HFFc6 (cell line): ENCODE measurements at places on chromosomes 2 and 18.

GRCh38 chr2:151361674-151362370 lies 4.4 kb downstream of the TNFAIP6 start:
- H3K36me3 ChIP-seq: no peaks in the 10 kb centered on the region; the same call in 1 of the 2 replicates
- H3K27me3 ChIP-seq: no peaks in the 10 kb centered on the region
- H3K4me3 ChIP-seq: no peak overlapping the region
- peak overlapping the region; percentile 54 for H3K27ac ChIP-seq
- peak; percentile 51 for DNase-seq

DNA sequence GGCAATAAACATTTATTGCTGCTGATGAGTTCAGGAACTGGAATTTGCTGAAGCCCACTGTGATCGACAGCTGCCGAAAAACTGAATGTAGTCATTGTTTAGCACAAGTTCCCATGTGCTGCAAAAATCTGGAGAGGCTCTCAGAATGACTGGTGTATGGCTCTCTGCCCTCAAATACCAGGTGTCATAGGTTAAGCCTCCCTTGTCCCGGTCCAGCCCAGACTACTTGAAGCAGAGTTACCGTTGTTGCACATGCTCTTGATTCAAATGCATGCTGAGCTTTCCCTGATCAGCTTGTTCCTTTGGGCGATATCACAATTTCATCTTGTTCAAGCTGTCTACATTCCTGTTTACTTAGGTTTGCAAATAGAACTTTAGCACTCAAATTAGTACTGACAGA lies 625.2 kb downstream of the CPS1 start:
- H3K27me3 ChIP-seq: no peaks in the 10 kb centered on the region
- H3K27ac ChIP-seq: no peak overlapping the region
- H3K4me1 ChIP-seq: no peaks in the 10 kb centered on the region
- no peaks in the 10 kb centered on the region for H3K36me3 ChIP-seq

DNA sequence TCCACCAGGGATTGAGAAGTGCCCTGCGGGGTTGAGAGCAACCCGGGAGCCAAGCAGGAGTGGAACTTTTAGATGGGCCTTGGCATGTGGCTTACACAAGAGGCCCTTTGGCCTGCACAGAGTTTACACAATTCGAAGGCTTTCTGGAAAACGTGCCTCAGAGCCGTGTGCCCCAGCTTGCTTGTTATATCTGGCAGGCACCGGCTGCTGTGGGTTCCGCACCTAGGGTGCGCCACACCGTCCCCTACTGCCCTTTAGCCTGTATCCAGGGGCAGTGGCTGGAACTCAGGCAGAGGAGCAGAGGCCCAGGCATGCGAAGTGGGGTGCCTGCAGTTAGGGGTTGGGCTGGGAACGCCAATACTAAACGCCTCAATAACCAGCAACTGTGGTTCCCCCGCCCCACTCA lies 32.9 kb upstream of the EDAR start:
- H3K4me1 ChIP-seq: peaks cover 13% of the 10 kb centered on the region
- peaks cover 44% of the 10 kb centered on the region for H3K27me3 ChIP-seq
- DNase-seq: no peak
- no peaks in the 10 kb centered on the region for H3K36me3 ChIP-seq

DNA sequence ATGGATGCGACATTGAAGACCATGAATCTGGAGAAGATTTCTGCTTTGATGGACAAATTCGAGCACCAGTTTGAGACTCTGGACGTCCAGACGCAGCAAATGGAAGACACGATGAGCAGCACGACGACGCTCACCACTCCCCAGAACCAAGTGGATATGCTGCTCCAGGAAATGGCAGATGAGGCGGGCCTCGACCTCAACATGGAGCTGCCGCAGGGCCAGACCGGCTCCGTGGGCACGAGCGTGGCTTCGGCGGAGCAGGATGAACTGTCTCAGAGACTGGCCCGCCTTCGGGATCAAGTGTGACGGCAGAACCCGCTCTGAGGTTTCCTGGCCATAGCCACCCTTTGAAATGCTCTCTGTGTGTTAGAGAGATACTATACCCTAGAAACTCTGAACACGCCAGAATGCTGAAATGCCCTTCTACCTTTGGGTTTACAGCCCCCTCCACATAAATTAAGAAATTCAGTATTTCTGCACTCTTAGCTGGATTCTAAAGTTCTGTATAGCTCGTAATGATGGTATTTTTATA lies 659 bp downstream of the CHMP1B start:
- H3K4me1 ChIP-seq: peaks cover 49% of the 10 kb centered on the region
- peak overlapping the region; percentile 100 for H3K4me3 ChIP-seq
- peaks cover 7% of the 10 kb centered on the region for H3K36me3 ChIP-seq

- H3K4me1 ChIP-seq: peaks cover 12% of the 10 kb centered on the region; the same call in 1 of the 2 replicates
- DNase-seq: no peak
- no peak overlapping the region for H3K4me3 ChIP-seq
- no peaks in the 10 kb centered on the region; the same call in 1 of the 2 replicates for H3K27me3 ChIP-seq
- H3K27ac ChIP-seq: no peak overlapping the region
- no peaks in the 10 kb centered on the region for H3K36me3 ChIP-seq
Observed at GRCh38 chr2:132849118-132849517, 179.1 kb upstream of the LYPD1 start.

GRCh38 chr2:193561054-193561453 lies 1366.3 kb upstream of the TMEFF2 start:
- H3K4me3 ChIP-seq: no peak overlapping the region
- no peaks in the 10 kb centered on the region for H3K27me3 ChIP-seq
- no peak overlapping the region for H3K27ac ChIP-seq
- DNase-seq: no peak
- H3K4me1 ChIP-seq: no peaks in the 10 kb centered on the region
- H3K36me3 ChIP-seq: no peaks in the 10 kb centered on the region; the same call in 1 of the 2 replicates

- H3K4me3 ChIP-seq: no peak overlapping the region
- no peak for DNase-seq
- H3K27ac ChIP-seq: no peak overlapping the region
- H3K4me1 ChIP-seq: no peaks in the 10 kb centered on the region
- H3K36me3 ChIP-seq: peaks cover 7% of the 10 kb centered on the region
Observed at GRCh38 chr2:63569740-63570139, 18.5 kb downstream of the WDPCP start.

- no peak overlapping the region for H3K4me3 ChIP-seq
- H3K27me3 ChIP-seq: peaks cover 2% of the 10 kb centered on the region; the same call in 1 of the 2 replicates
- no peaks in the 10 kb centered on the region for H3K4me1 ChIP-seq
- no peak overlapping the region for H3K27ac ChIP-seq
Observed at GRCh38 chr2:479031-479430, 191.1 kb upstream of the ALKAL2 start.

DNA sequence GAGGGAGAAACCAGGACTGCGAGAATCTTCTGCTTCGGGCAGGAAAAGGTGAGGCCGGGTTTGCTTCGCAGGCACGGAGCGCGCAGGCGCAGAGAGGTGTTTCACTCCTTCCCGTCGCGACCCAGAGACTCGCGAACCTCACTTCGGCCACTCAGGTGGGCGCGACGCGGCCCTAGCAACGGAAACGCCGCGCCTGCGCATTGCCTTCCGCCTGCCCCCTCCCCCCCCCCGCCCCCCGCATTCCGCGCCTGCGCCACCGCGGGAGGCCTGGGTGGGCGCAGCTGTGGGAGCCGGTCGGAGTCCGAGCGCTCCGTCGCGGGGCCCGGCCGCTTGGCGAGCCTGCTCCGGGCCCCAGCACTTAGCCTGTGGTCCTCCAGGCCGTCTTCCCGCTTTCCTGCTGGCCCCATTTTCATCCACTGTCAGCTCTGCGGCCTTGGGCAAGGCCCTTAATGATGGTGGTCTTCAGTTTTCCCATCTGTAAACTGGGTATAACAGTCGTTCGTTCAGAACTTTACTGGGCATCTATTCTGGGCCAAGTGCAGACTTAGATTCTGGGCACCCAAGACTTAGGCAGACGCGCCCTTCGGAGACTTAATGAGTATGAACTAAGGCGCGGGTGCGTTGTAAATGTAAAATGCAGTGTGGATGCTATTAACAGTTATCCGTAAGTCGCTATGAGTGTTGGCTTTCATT lies 62.1 kb upstream of the ACKR3 start:
- no peak overlapping the region for H3K4me3 ChIP-seq
- DNase-seq: no peak
- no peak overlapping the region for H3K27ac ChIP-seq
- peaks cover 2% of the 10 kb centered on the region for H3K27me3 ChIP-seq
- H3K4me1 ChIP-seq: no peaks in the 10 kb centered on the region

- no peak for DNase-seq
- no peaks in the 10 kb centered on the region for H3K36me3 ChIP-seq
- peaks cover 30% of the 10 kb centered on the region for H3K4me1 ChIP-seq
- no peak overlapping the region for H3K4me3 ChIP-seq
Observed at GRCh38 chr2:213157242-213157641, 5.8 kb upstream of the IKZF2 start.

DNA sequence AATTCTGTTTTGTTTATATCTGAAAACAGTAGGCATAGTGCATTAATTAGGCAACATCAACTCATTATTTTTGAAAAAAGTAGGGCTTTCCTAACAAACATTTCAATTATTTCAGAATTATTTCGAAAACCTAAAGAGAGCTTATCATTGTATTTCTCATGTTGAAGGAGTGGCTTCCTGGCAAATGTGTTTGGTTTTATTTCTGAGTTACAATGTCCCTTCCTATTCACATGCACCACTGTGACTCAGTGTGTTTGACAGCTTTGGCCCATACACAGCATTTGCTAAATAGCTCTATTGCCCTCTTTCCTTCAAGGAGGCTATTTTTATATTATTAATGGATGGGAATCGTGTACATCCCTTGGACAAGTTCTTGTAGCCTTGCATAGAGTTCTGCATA lies 205.9 kb downstream of the PTGR3 start:
- no peaks in the 10 kb centered on the region for H3K36me3 ChIP-seq
- H3K4me3 ChIP-seq: no peak overlapping the region
- H3K27ac ChIP-seq: no peak overlapping the region

DNA sequence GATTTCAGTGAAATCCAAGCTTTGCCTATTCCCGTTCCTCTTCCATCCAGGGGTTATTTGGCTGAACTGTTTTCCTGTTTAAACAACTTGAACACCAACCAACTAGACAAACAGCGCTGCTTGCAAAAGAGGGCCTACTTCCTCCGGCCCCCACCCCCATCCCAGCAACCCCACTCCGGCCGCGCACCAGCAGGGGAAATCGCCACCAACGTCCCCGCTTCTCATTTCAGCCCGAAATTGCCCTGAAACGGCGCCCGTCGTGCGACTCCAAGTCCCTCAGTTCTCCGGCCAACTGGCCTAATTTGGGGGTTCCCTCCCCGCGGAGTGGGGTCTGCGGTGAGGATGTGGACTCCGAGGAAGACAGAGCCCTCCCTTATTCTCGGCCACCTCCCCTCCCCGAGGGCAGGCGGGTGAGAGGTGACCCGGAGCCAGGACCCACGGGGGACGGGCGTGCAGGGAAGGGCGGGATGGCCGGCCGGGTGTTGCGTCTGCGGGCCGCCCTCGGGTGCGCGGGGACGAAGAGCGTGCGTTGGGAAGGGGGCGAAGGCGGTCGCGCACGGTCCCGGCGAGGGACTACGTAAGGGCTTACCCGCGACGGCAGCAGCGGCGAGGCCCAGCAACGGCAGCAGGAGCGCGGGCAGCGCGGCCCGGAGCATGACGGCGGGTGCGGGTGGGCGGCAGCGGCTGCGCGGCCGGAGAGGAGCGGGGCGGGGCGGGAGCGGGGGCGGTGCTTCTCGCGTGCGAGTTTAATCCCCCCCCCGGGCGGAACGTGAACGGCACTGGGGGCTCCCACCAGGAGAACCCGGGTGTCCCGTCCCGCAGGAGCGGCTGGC lies at the start of gene CD302:
TSS of gene CD302 (minus strand) at position 666 of the 833 bp plus-strand sequence. CDS start at position 656, 10 bp downstream.
- H3K27ac ChIP-seq: peak within 1 kb of the TSS; percentile 53
- peaks cover 26% of the 10 kb centered on the region for H3K27me3 ChIP-seq
- peaks cover 13% of the 10 kb centered on the region for H3K4me1 ChIP-seq
- no peak for DNase-seq
- H3K4me3 ChIP-seq: peak within 1 kb of the TSS; percentile 89

DNA sequence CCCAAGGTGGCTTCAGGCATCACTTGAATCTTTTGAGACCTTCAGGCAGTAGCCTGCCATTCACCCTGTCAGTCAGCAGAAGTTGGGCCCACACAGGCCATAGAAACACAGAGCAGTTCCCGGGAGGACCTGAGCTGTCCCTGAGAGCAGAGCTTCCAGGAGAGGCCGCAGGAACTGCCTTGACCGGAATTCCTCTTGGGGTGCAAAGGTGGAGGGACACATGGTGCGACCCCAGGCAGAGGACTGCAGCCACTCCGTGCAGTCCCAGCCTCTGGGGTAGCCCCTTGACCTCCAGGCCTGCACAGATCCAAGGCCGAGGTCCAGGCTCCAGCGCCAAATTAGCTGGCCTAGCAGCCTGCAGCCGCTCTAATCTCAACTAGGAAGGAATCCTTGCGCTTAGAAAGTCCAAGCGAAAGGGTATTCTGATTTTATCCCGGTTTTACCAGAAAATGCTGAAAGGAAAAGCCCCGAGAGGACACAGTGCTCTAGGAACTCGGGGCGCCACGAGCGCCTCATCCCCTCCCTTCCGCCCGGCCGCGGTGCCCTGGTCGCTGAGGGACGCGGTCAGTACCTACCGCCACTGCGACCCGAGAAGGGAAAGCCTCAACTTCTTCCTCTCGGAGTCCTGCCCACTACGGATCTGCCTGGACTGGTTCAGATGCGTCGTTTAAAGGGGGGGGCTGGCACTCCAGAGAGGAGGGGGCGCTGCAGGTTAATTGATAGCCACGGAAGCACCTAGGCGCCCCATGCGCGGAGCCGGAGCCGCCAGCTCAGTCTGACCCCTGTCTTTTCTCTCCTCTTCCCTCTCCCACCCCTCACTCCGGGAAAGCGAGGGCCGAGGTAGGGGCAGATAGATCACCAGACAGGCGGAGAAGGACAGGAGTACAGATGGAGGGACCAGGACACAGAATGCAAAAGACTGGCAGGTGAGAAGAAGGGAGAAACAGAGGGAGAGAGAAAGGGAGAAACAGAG lies 5.4 kb downstream of the SIX2 start:
- DNase-seq: no peak
- H3K4me1 ChIP-seq: no peaks in the 10 kb centered on the region
- H3K4me3 ChIP-seq: no peak overlapping the region
- H3K27me3 ChIP-seq: peaks cover 67% of the 10 kb centered on the region

- peaks cover 22% of the 10 kb centered on the region for H3K4me1 ChIP-seq
- H3K27me3 ChIP-seq: no peaks in the 10 kb centered on the region
- no peak overlapping the region for H3K4me3 ChIP-seq
- no peak for DNase-seq
- H3K36me3 ChIP-seq: no peaks in the 10 kb centered on the region
- no peak overlapping the region for H3K27ac ChIP-seq
Observed at GRCh38 chr2:187371221-187371620, 76.8 kb downstream of the CALCRL start.

DNA sequence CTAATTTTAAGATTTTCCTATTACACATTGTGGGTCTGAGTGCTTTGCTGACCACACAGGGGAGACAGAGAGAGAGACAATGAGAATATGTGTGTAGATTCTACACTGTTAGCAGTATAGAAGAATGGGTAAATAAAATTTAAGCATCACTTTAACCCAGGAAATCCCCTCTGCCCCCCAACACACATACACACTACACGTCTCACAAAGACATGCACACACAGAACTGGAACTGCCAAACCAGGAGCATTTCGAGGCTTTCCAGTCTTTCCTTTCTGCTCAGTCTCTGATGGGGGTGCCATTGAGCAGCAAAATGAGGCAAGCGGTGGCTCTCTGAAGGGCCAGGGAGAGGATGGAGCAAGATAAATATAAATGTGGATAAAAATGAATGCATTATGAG lies 2.5 kb downstream of the MERTK start:
- H3K4me1 ChIP-seq: no peaks in the 10 kb centered on the region
- H3K4me3 ChIP-seq: no peak overlapping the region
- H3K27ac ChIP-seq: no peak overlapping the region
- no peaks in the 10 kb centered on the region for H3K36me3 ChIP-seq
- DNase-seq: no peak

GRCh38 chr2:202069170-202070067 lies 3.6 kb upstream of the KIAA2012 start:
- no peak for DNase-seq
- no peak overlapping the region for H3K27ac ChIP-seq
- H3K36me3 ChIP-seq: no peaks in the 10 kb centered on the region
